ENCODE measurements at places on chromosomes 6 and 20. TPM values are rescaled to one million over a fixed set of nuclear protein-coding genes. Genes with fewer than 3 reads are reported as not detected.
A peak's percentile ranks its signal among the peaks of the same experiment; 100 is the strongest.

GRCh38 chr20:42572320-42573016, 617.2 kb downstream of the PTPRT start:
- DNase-seq: no peak

- DNase-seq: no peak
These were observed 162.1 kb downstream of the PTPRK start for GRCh38 chr6:128358244-128358776.

GRCh38 chr6:74585753-74586152, 620.1 kb downstream of the COL12A1 start:
- no peak for DNase-seq

DNA sequence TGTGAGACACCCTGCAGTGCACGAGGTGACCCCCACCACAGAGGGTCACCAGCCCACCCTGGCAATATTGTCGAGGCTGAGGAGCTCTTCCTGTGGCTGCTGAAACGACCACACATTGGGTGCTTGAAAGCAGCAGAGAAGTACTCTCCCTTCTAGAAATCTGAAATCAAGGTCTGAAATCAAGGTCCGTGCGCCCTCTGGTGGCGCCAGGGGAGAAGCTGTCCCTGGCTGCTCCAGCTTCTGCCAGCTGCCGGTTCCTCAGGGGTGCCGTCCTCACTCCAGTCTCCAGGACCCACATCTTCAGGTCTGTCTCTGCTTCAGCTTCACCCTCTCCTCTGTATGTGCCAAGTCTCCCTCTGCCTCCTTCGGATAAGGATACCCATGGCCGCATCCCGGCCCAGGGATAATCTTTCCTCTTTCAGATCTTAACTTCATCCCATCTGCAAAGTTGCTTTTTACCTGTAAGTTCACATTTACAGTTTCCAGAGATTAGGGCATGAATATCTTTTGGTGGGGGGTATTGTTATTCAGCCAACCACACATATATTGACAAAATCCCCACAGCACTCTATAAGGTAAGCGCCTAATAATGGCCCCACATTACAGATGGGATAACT, 108.3 kb upstream of the PHACTR3 start:
- DNase-seq: peak; percentile 87

- DNase-seq: no peak
These were observed 151.4 kb upstream of the TNFAIP3 start for GRCh38 chr6:137715589-137716045.

DNA sequence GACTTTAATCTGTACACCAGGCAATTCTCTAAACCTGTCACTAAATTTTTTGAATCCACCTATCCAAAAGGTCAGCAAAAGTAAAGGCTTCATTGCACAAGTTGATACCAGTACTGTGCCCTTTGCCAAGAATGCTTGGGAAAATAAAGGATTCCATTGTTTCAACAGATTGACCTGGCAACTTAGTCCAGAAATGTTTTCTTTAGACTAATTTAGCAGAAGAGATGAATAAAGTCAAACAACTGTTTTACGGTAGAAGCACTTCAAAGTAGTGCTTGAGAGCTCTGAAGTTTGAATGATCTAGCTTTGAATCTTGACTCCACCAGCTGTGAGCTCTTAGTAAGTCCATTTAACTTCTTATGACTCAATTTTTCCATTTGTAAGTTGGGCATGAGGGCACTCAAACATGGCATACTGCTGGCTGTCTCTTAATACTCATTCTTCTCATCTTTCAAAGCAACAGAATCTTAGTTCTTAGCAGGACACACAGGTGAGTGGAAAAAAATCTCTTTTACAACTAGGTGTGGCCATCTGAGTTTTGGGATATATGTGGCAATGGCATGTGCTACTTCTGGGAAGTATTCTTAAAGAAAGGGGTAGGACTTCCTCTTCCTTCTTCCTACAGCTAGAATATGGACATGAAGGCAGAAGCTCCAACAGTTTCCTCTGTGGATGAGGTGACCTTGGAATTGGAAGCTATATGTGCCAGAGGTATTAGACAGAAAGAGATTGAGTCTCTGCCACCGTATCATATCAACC, 55.9 kb upstream of the LOC128125822 start:
- no peak for DNase-seq

The RIN2 gene
- 2.7 TPM for total RNA-seq

DNA sequence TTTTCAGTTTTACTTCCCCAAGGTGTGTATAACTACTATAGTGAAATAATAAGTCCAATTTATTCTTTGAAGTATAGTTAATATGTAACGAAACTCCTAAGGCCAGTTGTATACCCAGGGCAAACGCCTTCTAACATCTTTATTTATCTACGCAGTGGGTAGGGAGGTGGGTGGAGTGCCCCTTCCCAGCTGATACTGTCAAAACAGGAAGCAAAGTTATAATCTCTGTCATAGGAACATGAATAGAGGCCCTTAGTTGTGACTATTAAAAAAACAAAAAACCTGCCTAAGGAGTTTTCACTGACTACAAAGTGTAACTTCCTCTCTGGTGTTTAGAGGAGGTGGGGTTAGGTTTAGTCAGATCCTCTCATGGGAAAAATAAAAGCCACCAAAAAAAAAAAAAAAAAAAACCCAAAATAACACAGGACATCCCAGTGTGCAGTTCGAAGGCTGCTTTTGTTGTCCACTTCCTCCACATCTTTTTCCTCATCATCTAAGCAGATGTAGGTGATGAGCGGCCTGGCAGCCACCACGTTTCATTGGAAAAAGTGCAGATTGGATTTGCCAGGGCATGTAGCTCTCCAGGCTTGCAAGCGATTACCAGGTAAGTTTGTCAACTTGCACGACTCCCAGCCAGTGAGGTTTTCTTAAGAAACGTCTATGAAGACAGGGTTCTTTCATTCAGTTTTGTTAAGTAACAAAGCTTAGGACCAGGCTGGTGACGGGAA, 58.7 kb downstream of the UTRN start:
- no peak for DNase-seq

The SERINC1 gene
- total RNA-seq: 52.0 TPM

- DNase-seq: no peak
These were observed 47.1 kb downstream of the CD109 start for GRCh38 chr6:73743081-73743480.

The RAB5IF gene
- 104 TPM for total RNA-seq

GRCh38 chr6:53679446-53679933, 13.9 kb upstream of the KLHL31 start:
- peak; percentile 38 for DNase-seq

The C4A gene
- 0.35 TPM for total RNA-seq

The OR2J3 gene
- total RNA-seq: not detected

The HLA-DRA gene
- 0.33 TPM for total RNA-seq

DNA sequence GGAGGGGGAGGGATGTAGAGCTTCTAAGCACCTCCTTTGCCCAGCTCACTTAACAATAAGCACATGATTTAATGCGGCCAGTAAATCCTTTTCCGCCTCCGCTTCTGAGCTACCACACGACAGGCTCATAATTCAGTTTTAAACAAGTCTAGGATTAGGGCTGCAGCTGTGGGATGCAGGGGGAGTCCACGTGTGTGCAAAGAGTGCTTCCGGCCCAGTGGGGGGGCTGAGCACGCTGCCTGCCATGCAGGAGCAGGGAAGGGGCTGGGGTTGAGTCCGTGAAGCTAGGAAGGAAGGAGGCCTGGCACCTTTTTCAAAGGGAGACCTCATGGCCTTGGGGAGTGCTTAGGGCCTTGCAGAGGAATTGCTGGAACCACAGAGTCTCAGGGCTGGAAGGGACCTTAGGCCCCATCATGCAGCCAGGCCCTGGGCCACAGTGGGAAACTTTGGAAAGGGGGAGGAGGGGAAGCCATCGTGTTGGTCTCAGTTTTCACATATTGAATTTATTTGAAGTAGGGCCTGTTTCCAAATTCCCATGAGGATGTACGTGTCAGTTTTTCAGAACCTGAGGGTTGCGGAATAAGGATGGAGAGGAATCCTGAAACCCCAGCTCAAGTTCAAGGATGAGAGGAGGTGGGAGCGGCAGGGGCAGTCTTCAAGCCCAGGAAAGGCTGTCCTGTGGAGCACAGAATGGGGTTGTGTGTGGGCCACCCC, 96.1 kb downstream of the VEGFA start:
- DNase-seq: no peak

The PFDN4 gene
- 64.5 TPM for total RNA-seq

DNA sequence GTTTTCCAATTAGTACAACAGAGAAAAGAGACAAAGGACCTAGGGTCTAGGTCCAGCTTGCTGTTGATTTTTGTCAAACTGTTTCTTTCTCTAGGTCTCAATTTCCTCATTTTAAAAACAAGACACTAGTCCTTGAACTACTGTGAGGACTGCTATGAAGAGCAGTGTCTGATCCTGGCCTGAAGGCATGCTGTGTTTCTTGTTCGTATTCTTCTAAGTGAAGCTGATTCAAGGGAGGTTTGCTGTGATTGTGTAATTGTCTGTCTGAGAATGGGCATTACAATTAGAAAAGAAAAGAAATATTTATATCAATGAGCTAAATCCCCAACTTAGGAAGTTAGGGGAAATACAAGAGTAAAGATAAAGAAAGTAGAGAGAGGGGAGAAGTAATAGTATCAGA, 228.2 kb upstream of the SUPT3H start:
- no peak for DNase-seq

The CPXM1 gene
- 105 TPM for total RNA-seq

- DNase-seq: no peak
These were observed 71.5 kb upstream of the ISM1 start for GRCh38 chr20:13149371-13150105.

- peak; percentile 57 for DNase-seq
These were observed 17.2 kb downstream of the GDAP1L1 start for GRCh38 chr20:44264287-44264686.

DNA sequence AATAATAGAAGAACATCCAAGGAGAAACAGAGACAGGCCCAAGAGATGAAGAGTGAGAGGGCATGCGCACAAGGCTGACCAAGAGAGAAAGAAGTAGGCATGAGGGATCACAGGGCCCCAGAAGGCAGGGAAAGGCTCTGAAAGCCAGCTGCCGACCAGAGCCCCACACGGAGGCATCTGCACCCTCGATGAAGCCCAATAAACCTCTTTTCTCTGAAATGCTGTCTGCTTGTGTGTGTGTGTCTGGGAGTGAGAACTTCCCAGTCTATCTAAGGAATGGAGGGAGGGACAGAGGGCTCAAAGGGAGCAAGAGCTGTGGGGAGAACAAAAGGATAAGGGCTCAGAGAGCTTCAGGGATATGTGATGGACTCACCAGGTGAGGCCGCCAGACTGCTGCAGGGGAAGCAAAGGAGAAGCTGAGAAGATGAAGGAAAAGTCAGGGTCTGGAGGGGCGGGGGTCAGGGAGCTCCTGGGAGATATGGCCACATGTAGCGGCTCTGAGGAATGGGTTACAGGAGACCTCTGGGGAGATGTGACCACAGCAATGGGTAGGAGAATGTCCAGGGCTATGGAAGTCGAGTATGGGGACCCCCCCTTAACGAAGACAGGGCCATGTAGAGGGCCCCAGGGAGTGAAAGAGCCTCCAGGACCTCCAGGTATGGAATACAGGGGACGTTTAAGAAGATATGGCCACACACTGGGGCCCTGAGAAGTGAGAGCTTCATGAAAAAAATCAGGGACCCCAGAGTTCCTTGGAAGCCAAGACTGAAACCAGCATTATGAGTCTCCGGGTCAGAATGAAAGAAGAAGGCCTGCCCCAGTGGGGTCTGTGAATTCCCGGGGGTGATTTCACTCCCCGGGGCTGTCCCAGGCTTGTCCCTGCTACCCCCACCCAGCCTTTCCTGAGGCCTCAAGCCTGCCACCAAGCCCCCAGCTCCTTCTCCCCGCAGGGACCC, 981 bp upstream of the TNF start:
- peak; percentile 73 for DNase-seq
